ENCODE measurements at places on chromosomes 7 and 10. TPM values are rescaled to one million over a fixed set of nuclear protein-coding genes. Genes with fewer than 3 reads are reported as not detected.

AGR2 gene
- 20.0 TPM for total RNA-seq

HHEX gene
- 37.9 TPM for total RNA-seq

PLEKHS1 gene
- 6.2 TPM for total RNA-seq

SVOPL gene
- not detected for total RNA-seq

FOXP2 gene
- 15.5 TPM for total RNA-seq

VAX1 gene
- not detected for total RNA-seq

DNA sequence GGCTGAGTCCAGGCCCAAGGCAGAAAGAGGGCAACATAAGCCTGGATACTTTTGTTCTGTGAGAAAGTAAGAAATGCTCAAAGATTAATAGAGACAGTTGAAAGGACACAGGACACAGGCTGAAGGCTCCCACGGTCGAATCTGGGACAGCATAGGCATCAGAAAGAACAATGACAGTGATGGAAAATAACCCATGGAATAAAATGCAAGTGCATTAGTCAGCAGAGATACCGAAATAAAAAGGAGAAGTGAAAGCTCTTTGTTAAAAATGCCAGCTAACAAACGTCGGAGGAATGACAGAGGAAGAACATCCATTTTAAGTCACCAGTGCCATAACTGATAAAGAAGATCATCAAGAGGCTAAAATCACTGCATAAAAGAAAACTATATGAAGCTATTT lies 19.6 kb upstream of the AGAP5 start:
- no peak for DNase-seq
- no peaks in the 10 kb centered on the region for H3K4me1 ChIP-seq
- H3K27ac ChIP-seq: no peak overlapping the region
- H3K27me3 ChIP-seq: no peaks in the 10 kb centered on the region

GRCh38 chr7:111262293-111263116 lies 171.6 kb downstream of the LRRN3 start:
- no peak for DNase-seq
- no peaks in the 10 kb centered on the region for H3K4me1 ChIP-seq
- H3K4me3 ChIP-seq: no peak overlapping the region
- H3K36me3 ChIP-seq: no peaks in the 10 kb centered on the region

DNA sequence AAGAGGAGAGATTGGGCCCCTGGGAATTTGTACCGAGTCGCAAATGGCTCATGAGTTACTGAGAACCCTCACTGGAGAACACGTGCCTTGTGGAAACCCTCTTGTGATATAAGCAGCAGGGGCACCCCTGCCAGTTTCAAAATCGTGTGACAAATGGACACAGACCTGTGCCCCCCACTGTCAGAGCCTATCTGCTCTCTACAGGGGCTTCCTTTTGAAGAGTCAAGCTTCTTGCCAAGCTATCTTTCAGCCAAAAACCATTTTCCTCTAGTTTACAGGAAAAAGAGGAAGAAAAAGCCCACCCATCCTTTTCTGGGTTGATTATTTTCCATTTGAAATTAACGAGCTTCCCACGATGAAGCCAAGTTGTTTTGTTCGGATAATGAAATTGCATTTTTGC lies 64.1 kb upstream of the MPP7 start:
- no peaks in the 10 kb centered on the region for H3K36me3 ChIP-seq
- peaks cover 15% of the 10 kb centered on the region for H3K4me1 ChIP-seq
- no peak for DNase-seq
- H3K4me3 ChIP-seq: no peak overlapping the region

GRCh38 chr10:27699776-27700175 lies 45.8 kb downstream of the MKX start:
- H3K27me3 ChIP-seq: no peaks in the 10 kb centered on the region
- H3K4me1 ChIP-seq: peaks cover 6% of the 10 kb centered on the region
- DNase-seq: no peak
- no peaks in the 10 kb centered on the region for H3K36me3 ChIP-seq
- H3K27ac ChIP-seq: no peak overlapping the region

DNA sequence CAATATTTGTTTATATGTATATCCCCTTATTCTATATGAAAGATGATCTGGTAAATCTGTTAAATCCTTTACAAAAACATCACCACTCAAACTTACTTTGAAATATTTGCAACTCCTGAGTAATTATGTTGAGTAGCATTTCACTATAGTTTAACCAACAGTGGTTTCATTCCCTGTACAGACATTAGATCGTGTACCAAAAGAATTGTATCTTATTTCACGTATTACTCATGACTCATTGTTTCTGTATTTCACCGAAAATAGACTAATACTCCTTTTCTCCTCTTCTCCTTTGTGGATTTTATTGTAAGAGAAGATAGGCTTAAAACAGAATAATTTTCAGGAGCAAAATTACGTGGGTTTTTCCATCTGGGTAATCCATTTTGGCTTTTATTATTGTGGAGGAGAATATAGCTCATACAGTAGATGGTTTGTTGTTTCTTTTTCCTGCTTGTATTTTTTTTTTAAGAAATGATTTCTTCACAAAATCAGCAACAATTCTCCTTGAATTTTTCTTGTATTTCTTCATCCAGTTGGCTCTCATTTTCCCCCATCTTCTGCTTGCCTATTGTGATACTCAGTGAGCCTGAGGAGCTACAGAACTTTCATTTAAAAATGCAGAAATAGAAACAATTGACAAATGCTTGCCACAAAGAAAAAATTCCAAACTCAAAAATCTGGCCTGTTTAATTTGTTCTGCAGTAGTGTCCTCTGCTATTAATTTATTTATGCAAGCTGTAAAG lies 90.6 kb upstream of the OIT3 start:
- no peak for DNase-seq
- H3K27me3 ChIP-seq: no peaks in the 10 kb centered on the region
- H3K36me3 ChIP-seq: no peaks in the 10 kb centered on the region
- H3K4me3 ChIP-seq: no peak overlapping the region
- peaks cover 8% of the 10 kb centered on the region for H3K4me1 ChIP-seq
- H3K27ac ChIP-seq: no peak overlapping the region

GRCh38 chr10:8054244-8054493 lies 319 bp upstream of the GATA3 start:
- peaks cover 60% of the 10 kb centered on the region for H3K27me3 ChIP-seq

DNA sequence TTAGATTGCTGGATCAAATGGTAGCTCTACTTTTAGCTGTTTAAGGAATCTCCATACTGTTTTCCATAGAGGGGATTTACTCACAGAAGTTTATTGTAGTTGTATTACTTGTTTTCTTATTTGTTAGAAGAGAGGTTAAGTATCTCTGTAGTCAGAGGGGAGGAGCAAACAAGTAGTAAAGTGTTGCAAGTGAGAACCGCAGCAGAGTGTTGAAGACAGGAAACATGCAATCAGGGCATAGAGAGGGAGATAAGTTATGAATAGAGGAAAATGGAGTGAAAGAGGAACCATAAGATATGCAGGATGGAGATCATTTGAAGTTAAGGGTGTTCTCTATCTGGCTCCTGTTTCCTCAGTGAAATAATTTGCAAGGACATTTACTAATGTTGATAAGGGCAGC lies 331.4 kb upstream of the TMEM229A start:
- H3K27ac ChIP-seq: no peak overlapping the region
- no peaks in the 10 kb centered on the region for H3K36me3 ChIP-seq
- no peak for DNase-seq
- H3K4me1 ChIP-seq: no peaks in the 10 kb centered on the region

GRCh38 chr10:88117869-88118632 lies 254.6 kb downstream of the PTEN start:
- no peak overlapping the region for H3K4me3 ChIP-seq
- H3K4me1 ChIP-seq: peaks cover 14% of the 10 kb centered on the region
- no peaks in the 10 kb centered on the region for H3K36me3 ChIP-seq
- no peaks in the 10 kb centered on the region for H3K27me3 ChIP-seq
- no peak overlapping the region for H3K27ac ChIP-seq

DNA sequence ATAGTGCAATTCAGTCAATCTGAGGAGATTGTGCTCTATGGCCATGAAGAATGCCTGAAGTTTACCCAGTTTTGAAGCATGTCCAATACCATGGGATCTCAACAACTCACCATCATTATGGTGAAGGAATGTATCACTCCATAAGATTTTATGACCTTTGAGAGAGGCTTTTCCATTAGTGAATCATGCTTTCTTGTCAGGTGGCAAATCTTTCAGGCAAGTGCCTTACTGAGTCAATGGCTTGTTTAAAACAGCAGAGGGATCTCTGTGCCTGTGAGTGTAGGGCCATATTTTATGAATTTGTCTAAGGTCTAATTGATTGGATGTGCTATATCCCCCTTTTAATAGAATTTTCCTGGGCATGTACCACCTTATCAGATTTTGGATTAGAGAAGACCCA lies 131.5 kb downstream of the CCDC7 start:
- no peak overlapping the region for H3K27ac ChIP-seq
- no peak for DNase-seq
- no peaks in the 10 kb centered on the region for H3K27me3 ChIP-seq
- no peaks in the 10 kb centered on the region for H3K4me1 ChIP-seq
- H3K4me3 ChIP-seq: no peak overlapping the region
